ENCODE measurements at places on chromosomes 6 and 20.

- no peak for DNase-seq
Measured at GRCh38 chr20:36352843-36353553, 46.9 kb downstream of the DLGAP4 start.

DNA sequence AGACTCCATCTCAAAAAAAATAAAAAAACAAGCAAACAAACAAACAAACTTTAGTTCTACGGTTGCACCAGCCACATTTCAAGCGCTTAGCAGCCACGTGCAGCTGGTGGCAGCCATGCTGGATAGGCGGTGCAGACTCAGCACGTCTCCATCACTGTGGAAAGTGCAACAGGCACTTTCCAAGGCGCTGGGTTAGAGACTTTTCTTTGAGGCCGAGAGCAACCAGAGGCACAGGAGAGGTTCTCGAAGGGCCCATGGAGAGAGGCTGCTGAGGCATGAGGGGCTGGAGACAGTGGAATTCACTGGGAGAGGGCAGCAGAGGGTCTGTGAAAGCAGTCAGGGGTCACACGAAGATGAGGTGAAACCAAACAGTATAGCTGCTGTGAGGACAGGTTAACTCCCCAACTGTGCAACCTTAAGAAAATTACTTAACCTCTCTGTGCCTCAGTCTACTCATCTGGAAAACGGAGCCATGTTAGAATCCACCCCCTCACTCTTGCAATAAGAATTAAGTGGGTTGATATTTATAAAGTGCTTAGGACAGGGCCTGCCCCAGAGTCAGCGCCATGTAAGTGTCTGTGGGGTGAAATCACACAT lies 27.5 kb downstream of the TGM2 start:
- no peak for DNase-seq

DNA sequence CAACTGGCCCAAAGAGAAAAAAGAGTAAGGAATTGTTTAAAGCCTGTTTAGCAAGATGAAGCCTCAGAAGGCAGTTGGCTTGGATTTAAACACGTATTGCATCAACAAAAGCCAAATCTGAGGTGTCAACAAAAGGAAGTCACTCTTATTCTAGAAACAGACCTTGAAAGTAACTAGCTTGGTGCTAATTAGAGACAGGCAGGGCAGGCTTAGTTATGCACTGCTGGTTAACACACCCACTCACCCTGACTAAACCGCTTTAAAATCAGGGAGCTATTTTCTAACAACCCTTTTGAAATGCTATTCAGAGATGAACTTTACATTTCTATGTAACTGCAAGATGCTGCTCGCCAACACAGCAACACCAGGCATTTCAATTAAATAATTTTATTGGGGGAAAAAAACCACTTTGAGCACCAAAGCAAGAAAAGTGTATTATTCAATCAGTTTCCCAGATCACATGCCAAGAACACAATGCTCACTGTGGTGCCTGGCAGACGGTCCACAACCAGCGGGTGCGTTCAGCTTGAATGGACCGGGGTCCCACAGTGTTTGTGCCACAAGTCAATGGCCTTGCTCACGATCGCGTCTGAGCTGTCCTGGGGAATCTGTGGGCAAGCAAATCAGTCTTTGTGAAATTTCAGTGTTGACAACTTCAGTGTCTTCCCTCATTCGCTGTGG lies 23.6 kb downstream of the TBC1D7 start:
- DNase-seq: no peak

DNA sequence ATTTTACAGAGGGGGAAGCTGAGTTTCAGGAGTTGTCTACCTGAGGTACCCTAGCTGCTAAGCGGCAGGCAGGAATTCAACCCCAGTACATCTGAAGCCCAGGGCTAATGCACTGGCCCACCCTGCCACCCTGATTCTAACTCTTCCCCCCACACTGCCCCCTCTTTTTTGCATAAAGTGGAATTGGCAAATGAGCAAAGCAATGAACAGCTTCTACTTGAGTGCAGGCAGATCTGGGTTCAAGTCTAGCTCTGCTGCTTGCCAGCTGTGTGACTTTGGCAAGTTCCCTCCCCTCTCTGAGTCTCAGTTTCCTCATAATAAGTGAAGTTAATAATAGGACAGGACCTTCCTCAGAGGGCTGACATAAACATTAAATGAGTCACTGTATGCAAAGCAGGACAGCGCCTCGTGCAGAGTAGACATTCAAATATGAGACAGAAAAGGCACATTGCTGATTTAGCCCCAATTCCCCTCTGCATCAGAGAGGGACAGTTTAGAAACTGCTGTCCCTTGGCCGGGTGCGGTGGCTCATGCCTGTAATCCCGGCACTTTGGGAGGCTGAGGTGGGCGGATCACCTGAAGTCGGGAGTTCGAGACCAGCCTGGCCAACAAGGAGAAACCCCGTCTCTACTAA lies 4.7 kb downstream of the ADA start:
- DNase-seq: no peak

DNA sequence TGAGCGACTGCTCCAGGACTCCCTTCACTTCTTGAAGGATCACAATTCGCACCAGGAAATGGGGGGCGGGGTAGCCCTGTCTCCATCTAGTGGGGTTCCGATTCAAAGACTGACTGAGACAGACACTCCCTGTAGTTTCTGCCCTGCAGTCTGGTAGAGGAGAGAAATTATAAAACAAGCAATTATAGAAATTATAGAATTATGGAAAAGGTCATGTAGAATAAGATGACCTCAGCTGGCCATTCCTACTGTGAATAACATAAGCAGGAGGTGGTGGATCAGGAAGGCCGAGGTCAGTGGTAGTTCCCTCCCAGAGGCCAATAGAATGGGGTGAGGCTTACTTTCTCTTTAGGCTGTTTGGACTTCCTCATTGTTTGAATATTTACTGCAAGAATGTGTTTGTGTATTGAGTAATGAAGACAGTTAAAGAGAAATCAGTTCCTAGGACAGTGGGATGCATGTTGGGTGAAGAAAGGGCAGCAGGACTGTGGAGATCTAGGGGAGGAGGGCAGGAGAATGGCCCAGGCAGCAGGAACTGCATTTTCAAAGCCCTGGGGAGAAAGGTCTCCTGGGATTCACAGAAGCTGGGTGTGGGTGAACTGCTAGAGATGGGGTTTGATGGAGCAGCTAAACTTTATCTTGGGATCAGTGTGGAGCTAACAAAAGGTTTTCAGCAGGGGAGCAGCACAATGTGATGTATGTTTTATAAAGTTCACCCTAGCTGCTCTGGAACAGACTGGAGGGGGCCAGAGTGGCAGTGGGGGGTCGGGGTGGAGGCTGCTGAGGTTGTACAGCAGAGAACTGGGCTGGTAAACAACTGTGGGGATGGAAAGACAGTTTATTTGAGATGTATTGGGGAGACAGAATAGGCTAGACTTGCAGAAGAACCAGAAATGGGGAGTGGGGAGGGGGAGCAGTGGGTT lies 2.1 kb downstream of the ZNF341 start:
- no peak for DNase-seq

All from activated CD4-positive, alpha-beta T cell treated with anti-CD3 and anti-CD28 coated beads, Interleukin-2, amount 50 U/mL, for 1 hour (primary cell).